Left renal pelvis (tissue), 4 donors: ENCODE measurements at places on chromosomes 11 and 22.

DNA sequence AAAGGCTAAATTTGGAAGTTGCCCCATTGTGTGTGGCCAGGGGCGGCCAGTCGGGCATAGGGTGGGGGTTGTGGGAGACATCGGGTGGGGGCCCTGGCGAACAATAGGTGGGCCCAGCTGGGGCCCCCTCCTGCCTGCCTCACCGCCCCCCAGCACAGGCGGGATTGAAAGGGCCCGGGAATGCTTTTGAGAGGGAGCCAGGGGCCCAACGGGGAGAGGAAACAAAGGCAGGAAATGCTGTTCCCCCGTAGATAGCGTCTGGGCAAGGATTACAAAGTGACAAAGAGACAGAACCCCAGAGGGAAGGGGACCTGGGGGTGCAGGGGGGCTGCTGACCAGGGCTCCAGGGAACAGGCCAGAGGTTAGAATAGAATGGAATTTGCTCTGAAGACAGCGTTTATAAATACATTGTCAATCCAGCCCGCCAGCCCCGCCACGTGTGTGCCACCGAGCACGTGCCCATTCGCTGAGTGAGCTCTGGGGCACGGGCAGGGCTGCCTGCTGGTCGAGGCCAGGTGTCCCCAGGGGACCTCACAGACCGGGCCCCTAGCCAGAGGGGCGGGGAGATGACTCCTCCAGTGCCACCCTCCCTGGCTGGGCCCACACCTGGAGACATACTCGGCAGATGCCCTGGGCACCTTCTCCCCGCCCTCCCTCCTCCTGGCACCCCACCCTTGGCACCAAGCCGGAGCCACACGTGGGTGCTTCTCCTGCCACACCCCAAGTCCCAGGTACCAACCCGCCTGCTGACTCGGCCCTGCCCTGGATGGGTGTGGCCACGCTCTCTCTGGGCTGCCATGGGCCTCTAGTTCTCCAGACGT, 9.7 kb downstream of the PDGFB start:
- no peak for DNase-seq

DNA sequence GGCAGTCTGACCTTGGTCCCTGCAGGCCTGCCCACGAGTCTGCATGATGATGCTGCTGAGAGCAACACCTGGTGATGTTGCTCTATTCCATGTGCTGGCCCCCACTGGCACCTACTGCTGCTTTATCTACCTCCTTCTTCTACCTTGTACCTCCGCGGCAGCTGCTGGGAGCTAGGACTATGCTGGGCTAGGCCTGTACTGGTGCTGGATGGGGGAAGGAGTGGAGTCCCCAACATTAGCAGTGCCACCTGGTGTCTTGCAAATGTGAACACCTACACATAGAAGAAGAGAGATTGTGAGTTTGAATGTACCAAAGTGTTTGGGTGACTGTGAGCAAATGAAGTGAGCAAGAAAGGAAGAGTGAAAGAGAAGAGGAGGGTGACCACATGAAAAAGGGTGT, 30.5 kb downstream of the PTPN5 start:
- DNase-seq = no peak

- DNase-seq = no peak
Observed at GRCh38 chr11:14713496-14714244, 70.1 kb downstream of the PDE3B start.

- no peak for DNase-seq
Observed at GRCh38 chr11:82756765-82757639, 23.3 kb upstream of the FAM181B start.

GRCh38 chr11:64004590-64004984, 18.3 kb downstream of the OTUB1 start:
- DNase-seq = no peak

- DNase-seq = no peak
Observed at GRCh38 chr22:35195821-35196220, 61.5 kb upstream of the HMGXB4 start.

- no peak for DNase-seq
Observed at GRCh38 chr11:134519788-134520187, 107.7 kb upstream of the B3GAT1 start.

GRCh38 chr11:35846874-35847273, 97.0 kb upstream of the LDLRAD3 start:
- DNase-seq = no peak

- DNase-seq = no peak
Observed at GRCh38 chr11:134586726-134587125, 174.7 kb upstream of the B3GAT1 start.

DNA sequence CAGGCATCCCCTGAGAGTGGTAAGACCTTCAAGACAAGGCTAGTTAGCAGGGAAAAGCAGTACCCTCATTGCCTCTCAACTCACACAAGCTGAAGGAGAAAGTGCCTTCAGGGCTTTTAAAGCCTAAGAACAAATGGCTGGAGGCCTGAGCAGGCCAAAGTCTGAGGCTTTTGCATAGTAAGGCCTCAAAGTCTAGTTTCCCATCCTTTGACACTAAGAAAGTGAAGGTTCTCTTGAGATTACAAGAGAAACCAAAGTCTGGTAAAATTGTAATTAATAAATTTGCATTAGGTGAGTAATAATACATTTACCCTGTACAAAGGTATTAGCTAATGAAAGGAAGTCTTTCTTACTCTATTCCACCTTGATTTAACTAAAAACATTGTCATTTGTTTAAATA, 47.0 kb upstream of the CCDC89 start:
- DNase-seq = no peak

DNA sequence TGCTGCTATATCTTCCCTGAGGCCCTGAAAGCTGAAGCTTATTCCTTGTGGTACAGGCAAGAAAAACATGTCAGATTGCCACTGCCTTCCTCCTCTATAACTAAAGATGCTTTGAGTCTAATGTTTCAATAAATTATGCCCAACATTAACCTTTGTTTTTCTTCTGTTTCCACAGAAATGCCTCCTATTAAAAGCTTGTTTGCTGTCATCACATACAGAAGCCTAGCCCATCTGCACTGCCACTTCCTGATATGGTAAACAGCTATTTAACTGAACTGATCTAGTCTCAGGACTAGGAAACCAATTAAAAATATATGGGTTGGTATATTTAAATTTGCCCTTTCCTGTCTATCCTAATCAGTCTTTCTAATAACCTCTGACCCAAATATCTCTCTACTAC, 17.1 kb upstream of the CRTAM start:
- no peak for DNase-seq

DNA sequence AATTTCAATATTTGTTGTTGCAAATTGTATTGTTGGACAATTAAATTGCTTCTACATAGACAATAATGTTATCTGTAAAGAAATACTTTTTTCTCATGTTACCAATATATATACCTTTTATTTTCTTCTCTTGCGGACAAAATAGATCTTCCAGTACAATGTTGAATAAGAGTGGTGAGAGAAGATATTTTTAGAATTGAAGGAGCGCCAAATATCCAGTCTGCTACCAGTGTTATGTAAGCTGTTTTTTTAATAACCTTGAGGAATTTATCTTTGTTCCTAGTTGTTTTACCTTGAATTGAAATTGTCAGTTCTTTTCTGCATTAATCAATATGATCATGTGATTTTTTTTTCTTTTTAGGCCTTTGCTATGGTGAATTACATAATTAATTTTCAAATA, 1702.5 kb upstream of the RAG2 start:
- no peak for DNase-seq

DNA sequence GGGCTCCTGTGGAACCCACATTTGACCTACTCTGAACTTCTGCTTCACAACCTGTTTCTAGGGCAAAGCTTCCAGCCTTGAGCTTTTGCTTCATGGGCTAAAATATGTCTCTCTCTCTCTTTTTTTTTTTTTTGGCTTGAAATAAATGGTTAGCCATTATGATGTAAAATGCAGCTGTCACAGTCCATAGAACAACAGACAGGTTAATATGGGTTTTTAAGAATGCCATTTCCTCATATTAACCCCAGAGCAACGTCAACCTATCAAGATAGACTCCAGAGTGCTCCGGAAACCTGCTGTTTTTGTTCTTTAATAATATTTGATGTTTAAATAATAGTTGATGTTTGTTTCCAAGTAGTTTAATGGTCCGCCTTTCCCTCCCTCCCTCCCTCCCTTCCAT, 285.6 kb downstream of the TENM4 start:
- no peak for DNase-seq

- DNase-seq = no peak
Observed at GRCh38 chr11:132941024-132941646, 591.2 kb downstream of the OPCML start.

GRCh38 chr11:114178656-114179055, 117.5 kb upstream of the NNMT start:
- DNase-seq = no peak

- DNase-seq = no peak
Observed at GRCh38 chr11:23453522-23453921, 593.2 kb upstream of the CCDC179 start.

- DNase-seq = no peak
Observed at GRCh38 chr11:1300569-1301187, 8.8 kb downstream of the TOLLIP start.

- no peak for DNase-seq
Observed at GRCh38 chr11:19429108-19429760, 188.5 kb upstream of the E2F8 start.

- DNase-seq = no peak
Observed at GRCh38 chr11:73410627-73411026, 34.4 kb downstream of the RELT start.

- DNase-seq = no peak
Observed at GRCh38 chr11:19788435-19788834, 75.8 kb downstream of the NAV2 start.

DNA sequence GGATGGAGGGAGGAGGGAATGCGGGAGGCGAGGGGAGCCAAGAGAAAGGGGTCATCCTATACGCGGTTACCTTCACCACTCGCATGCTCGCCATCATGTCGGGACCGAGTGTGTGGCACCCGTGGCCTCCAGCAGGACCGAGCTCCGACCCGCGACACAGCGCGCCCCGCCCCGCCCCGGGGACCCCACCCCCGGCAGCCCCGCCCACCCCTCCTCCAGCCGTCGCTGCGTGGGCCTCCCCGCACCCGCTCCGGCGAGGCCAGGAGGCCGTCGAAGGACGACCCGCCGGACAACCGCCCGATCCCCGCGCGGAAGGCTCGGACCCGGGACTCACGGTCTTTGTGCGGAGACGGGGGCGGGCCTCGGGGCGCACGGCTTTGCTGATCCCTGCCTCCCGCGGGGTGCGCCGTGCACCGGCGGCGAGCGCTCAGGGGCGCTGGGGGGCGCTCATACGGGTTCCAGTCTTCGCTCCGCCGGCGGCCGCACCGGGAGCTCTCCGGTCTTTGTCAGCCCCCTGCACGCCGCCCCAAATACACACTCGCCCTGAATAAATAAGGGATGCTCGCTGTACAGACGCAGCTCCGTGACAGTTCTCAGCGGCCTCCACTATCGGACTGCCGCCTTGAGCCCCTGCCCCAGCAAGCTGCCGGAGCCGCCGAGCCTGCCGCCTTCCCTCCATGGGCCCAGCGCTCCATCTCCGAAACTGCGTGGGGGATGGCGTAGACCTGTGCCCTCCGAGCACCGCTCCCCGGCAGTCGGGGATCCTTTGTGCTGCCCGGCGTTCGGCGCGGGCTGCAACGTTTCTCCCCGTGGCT, at the start of gene UBE2L6:
UBE2L6 (minus strand) TSS at position 158 of the 815 bp plus-strand sequence; CDS start at position 97, 61 bp downstream.
- peak; percentile 50 for DNase-seq

DNA sequence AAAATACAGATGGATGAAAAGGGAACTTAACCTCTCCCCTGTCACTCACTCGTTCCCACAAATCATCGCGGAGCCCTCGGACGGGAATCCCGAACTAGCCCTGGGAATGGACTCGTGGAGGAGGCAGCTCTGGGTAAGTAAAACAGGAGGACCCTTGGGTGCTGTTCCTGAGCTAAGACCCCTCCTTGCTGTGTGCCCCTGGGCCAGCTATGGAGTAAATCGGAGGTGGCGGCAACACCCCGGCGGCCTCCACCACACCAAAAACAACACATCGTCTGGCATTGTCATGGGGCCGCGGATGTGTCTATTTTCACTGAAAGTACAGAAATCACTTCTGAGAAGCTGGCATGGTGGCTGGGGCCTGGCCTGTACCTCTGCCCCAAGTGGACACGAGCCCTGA, 12.1 kb downstream of the CPT1A start:
- DNase-seq = no peak

- DNase-seq = no peak
Observed at GRCh38 chr11:44750551-44751465, 24.0 kb downstream of the TSPAN18 start.

- no peak for DNase-seq
Observed at GRCh38 chr11:57406337-57406904, 16.0 kb upstream of the PRG2 start.

DNA sequence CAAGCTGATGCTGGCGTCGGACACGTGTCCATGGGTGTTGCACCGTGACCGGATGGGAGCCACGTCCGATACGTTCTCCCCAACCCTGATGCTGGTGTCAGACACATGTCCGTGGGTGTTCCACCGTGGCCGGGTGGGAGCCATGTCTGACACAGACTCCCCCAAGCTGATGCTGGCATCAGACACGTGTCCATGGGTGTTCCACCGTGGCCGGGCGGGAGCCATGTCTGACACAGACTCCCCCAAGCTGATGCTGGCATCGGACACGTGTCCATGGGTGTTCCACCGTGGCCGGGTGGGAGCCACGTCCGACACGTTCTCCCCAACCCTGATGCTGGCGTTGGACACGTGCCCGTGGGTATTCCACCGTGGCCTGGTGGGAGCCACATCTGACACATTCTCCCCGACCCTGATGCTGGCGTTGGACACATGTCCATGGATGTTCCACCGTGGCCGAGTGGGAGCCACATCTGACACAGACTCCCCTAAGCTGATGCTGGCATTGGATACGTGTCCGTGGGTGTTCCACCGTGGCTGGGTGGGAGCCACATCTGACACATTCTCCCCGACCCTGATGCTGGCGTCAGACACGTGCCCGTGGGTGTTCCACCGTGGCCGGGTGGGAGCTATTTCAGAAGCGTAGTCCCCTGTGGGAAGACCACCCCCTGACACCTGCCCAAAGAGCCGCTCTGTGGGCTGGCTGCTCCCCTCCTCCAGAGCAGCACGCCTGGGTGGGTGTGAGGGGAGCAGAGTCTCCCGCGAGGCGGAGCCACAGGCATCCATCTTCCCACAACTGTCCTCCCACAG, 20.0 kb downstream of the SELENOO start:
- no peak for DNase-seq

DNA sequence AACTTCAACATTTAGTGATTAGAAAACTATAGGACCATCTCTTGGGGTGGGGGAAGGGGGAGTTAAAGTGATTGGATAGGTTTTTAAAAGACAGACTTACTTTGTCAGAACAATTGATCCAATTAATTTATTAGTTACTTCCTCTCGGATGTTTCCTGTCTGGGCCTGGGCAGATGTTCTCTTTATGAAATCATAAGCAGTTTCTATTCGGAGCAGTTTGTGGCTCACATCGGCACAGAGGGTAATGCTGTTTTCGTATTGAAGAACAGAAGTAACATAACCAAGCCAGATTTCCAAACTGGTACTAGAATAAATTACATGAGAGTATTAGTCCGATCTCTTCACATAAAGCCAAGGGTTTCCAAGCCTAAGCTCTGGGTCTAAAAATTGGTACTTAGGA, 20.6 kb downstream of the PIWIL3 start:
- no peak for DNase-seq

- DNase-seq = no peak
Observed at GRCh38 chr11:8777907-8778767, 95.5 kb downstream of the RPL27A start.

DNA sequence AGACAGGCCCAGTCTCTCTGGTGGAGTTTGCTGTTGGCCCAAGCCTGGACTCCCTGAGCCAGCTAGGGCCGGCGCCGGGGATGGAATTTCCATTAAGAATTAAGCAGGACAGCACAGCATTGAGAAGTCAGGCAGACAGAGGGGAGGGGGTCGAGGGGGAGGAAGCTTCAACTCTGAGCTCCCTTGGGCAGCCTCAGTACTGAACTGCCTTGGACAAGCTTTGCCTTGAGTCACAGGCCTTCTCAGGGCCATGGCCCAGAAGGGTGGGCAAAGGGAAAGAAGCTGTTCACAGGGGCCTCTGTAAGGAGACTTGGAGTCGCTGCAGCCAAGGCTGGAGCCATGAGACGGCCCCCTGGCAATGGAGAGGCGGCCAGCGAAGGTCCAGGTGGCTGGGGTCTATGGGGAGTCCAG, 2.6 kb upstream of the INSC start:
- DNase-seq = no peak
